Iris pigment epithelial cell (primary cell): ENCODE measurements at places on chromosomes 12 and 14.

DNA sequence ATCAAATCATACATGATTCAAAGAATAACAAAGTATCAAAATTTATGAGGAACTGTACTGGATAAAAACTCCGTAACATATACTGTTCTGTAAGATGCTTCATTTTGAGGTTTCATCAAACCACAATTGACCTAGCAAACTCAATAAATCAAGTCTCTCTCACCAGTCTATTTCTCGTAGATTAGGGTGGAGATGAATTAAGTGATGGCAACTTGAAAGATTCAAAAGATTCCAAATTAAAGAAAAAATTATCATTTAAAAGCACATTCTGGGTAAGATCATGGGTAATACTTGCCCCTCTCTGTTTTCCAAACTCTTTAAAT is 74.4 kb downstream of the PAPLN start:
- no peak for DNase-seq

DNA sequence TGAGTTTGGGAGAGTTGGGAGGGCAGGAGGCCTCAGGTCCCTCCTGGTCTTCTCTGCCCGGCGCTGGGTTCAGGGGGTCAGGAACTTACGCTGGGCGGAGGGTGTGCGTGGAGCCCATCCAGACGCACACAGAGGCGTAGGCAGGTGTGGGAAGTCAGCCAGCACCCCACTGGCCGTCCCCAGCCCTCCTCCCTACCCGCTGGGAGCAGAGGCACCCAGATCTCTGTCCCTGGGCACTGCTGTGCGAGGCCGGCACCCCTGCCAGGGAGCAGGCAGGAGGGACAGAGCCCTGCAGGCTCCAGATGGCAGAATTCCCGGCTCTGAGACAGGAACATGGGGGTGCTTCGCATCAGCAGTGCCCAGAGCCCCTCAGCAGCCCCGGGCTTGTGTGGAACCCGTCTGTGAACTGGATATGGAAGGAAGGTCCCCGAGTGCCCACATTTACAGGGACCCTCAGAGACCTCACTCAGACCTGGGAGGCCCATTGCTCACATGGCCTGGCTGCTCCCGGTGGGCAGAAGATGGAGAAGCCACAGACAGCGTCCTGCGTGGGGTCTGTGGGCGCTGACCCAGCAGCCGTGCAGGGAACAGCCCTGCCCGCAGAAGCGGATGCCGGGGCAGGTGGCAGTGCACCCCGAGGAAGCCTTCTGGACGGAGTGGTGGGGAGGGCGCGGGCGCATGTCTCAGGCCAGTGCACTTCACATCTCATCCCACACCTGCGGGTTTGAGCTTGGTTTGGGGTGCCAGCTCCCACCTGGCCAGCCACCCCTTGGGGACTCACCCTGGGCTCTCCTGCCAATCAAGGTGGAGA is 59.3 kb downstream of the LRCOL1 start:
- DNase-seq: no peak

DNA sequence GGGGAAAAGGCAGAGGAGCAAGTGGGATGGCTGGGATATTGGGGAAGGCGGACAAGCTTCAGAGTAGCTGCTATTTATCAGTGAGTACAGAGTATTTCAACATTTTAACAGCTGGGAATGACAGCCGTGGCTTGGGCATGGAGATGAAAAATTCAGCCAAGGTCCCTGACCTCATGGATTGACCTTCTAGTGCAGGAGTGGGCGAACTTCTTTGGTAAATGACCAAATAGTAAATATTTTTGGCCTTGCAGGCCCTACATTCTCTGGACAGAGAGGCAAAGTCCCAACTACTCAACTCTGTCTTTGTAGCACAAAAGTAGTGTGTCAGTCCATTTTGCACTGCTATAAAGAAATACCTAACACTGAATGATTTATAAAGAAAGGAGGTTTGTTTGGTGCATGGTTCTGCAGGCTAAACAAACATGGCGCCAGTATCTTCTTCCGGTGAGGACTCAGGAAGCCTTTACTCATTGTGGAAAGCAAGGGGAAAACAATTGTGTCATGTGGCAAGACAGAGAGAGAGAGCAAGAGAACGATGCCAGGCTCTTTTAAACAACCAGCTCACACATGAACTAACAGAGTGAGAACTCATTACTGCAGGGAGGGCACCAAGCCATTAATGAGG is 33.6 kb downstream of the TMEM233 start:
- DNase-seq: no peak

GRCh38 chr14:79543967-79544697 is 667.2 kb downstream of the DIO2 start:
- peak; percentile 66 for DNase-seq

GRCh38 chr12:20578142-20578541 is 117.0 kb upstream of the SLCO1C1 start:
- no peak for DNase-seq

DNA sequence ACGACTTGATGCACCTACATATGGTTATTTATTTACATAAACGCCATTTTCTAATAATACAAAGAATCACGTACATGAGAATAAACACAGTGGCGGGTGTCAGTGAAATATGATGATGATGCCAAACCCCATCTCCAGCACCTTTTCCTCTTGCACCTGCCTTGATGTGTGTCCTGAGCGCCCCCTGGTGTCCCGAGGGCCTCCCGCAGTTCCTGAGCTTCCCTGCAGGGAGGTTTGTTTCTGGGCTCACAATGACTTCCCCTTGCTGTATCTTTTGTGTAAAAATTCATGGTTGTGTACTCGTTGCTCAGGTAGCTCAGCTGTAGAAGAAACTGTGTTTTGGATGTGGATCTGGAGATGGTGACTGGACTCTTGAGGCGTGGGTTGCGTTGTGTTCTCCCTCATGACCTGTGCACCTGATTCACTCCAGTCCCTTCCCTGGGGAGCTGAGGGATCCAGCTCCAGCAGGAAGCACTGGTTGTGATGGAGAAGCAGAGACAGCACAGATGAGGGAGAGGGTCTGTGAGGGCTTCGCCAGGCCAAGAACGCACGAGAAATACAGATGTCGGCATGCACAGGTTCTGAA is 1037.8 kb downstream of the TMEM121 start:
- DNase-seq: no peak

DNA sequence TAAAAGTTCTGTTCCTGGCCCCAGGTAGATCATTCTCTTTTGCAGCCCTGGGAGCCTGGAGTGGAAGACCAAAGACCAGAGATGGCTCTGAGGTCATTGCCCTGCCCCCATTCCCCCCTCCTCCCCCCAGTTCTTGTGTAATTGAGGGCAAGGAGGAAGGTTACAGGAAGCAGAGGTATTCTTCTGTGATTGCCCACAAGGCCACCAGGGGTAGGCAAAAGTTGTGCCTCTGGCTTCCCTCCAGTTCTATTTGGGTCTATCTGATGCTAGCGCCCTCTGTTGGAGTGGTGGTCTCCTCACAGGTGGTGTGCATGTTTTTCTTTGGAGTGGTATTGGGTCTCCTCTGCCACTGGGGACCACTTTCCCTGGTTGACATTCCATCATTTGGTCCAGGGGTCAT is 41.2 kb upstream of the CRY1 start:
- no peak for DNase-seq

DNA sequence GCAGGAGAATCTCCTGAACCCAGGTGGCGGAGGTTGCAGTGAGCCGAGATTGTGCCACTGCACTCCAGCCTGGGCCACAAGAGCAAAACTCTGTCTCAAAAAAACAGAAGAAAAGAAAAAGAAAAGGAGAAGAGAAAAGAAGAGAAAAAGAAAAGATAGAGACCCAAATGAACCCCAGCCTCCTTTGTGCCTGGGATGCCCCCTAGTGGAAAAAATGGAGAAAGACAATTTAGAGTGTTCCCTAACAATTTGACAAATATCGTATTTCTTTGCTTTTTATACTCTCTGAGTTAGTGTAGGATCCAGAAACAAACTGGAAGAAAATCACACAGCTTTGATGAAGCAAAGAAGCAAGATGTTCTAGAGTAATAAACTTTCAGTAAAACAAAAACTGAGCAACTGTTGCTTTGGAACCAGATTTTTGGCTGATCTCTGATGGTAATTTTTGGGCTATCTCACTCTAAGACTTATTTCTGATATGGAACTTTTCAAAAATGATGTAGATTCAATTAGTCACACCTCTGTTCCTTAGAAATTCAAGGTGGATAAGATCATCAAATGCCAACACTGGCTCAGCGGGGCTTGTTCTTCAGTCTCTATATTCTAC is 18.6 kb upstream of the PRKAB1 start:
- peak; percentile 10 for DNase-seq

DNA sequence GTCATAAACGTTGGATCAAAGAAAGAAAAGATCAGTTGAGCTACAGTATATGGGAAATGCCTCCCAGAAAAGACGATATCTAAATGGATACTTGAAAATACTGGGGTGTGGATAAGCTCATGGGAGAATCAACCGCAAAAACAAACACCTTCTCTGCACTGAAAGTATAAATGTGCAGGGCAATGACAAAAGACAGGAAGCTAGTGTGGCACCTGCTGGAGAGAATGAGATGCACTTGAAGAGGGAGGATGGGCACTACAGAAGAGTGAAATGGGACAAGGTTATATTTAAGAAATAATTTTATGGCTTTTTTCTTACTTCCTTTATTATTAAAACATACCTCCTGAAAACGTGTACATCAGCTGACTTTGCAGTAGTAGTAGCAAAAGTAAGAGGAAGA is 153.7 kb downstream of the PRKD1 start:
- no peak for DNase-seq

GRCh38 chr14:93855737-93856136 is 67.5 kb upstream of the PRIMA1 start:
- no peak for DNase-seq

DNA sequence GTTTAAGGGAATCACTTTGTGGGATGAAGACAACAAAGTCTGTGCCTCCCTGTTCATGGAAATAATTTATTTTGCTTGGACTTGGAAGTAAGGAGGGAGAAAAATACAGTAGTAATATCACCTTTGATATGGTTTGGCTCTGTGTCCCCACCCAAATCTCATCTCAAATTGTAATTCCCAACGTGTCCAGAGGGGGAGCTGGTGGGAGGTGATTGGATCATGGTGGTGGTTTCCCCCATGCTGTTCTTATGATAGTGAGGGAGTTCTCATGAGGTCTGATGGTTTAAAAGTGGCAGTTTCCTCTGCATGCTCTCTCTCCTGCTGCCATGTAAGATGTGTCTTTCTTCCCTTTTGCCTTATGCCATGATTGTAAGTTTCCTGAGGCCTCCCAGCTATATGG is 460.7 kb downstream of the NOVA1 start:
- DNase-seq: no peak

DNA sequence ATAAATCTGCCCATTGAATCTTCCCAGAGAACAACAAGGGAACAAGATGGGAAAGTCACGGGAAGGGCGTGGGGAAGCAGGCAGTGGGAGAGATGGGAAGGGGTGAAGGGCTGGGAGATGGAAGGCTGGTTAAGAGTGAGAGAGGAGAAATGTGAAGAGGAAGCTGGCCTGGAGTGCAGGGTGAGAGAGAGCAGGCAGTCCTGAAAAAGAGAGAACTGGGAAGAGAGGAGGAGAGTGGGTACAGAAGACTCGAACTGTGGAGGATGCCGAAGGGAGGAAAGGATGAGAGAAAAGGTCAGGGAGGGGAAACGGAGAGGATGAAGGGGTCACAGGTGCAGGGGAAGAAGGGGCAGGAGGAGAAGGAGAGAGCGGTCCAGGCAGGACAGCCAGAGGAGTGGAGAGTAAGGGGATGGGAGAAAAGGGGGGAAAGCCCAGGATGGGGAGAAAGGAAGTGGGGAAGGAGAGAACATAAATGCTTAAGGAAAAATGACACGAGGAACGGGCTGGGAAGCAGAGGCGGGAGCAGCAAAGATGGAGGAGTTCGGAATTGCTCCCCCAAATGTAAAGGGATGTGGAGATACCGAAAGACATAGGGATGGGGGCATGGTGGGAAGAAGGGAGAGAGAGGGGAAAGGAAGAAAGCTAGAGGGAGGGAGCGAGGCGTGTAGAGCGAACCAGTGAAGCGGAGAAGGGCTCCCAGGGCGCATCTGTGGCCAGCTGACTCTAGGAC is 1.2 kb downstream of the PIANP start:
- DNase-seq: no peak

DNA sequence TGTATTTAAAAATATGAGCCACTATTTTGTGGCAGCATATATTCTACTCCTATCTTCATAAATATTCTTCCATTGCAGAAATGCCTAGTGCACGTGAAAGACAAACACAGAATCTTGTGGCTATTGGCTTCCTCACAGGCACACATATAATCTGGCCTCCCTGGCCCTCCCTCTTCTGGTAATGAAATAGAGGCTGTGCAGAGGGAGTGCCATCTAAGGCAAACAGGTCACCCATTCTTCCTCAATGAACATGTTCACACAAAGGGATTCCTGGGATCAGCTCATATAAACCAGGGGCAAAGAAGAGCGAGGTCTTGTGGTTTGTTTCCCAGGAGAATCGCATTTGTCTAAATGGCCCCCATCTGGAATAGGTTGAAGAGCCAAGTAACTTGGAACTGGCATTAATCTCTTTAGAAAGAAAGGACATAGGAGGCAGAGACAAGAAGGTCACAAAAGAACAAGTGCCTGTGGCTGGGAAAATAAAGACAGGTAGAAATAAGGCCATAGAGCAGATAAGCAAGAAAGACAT is 171.6 kb upstream of the PTPRQ start:
- no peak for DNase-seq

DNA sequence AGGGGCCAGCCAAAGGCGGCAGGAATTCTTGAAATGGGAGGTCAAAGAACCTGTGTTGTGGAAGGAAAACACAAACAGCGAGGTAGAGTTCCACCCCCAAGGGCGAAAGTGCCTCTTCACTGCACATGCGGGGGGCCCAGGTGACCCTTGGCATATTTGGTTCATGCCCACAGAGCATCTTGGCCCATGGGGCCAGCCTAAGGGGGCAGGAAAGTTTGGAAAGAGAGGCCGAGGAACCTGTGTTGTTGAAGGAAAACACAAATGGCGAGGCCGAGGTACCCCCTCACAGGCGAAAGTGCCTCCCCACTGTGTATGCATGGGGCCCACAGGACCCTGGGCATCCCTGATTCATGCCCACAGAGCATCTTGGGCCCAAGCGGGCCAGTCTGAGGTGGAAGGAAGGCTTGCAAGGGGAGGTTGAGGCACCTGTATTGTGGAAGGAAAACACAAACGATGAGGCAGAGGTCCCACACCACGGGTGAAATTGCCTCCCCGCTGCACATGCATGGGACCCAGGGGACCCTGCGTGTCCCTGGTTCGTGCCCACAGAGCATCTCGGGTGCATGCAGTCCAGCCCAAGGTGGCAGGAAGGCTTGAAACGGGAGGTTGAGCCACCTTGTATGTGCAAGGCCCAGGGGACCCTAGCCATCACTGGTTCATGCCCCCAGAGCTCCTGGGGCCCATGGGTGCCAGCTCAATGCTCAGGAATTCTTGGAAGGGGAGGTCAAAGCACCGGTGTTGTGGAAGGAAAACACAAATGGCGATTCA is 384.1 kb downstream of the ALG10 start:
- DNase-seq: no peak

GRCh38 chr12:127280393-127281275 is 986.3 kb upstream of the TMEM132C start:
- DNase-seq: no peak

GRCh38 chr12:49030714-49031572 is 12.4 kb upstream of the PRKAG1 start:
- no peak for DNase-seq

GRCh38 chr12:113482334-113482733 is 10.7 kb upstream of the LHX5 start:
- no peak for DNase-seq

GRCh38 chr12:12668005-12668404 is 28.0 kb downstream of the GPR19 start:
- DNase-seq: no peak

GRCh38 chr14:32978691-32979255 is 40.1 kb downstream of the NPAS3 start:
- DNase-seq: no peak

- no peak for DNase-seq
Observed at GRCh38 chr12:99066726-99067125, 421.6 kb downstream of the APAF1 start.

- DNase-seq: no peak
Observed at GRCh38 chr14:55355922-55356321, 55.7 kb downstream of the ATG14 start.

- DNase-seq: peak; percentile 2
Observed at GRCh38 chr12:21906919-21907493, 34.2 kb downstream of the ABCC9 start.
